ENCODE measurements at places on chromosomes 3 and 15.

DNA sequence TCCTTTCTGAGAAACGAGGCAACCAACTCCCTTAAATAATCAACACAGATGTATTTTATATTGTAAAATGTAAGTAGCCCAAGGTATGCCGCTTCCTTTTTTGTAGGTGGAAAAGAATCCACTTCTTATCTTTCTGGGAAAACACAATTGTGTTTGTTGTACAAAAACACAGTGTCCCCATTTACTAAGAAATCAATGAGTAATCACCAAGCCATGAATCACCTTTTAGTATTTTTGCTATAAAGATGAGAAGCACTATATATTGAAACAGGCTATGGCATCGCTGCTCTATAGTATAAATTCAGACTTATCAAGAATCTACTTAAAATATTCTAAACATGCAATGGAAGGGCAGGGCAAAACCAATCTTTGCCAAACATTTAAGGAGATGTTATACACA is 104.0 kb downstream of the TNIK start:
- no peak for DNase-seq

DNA sequence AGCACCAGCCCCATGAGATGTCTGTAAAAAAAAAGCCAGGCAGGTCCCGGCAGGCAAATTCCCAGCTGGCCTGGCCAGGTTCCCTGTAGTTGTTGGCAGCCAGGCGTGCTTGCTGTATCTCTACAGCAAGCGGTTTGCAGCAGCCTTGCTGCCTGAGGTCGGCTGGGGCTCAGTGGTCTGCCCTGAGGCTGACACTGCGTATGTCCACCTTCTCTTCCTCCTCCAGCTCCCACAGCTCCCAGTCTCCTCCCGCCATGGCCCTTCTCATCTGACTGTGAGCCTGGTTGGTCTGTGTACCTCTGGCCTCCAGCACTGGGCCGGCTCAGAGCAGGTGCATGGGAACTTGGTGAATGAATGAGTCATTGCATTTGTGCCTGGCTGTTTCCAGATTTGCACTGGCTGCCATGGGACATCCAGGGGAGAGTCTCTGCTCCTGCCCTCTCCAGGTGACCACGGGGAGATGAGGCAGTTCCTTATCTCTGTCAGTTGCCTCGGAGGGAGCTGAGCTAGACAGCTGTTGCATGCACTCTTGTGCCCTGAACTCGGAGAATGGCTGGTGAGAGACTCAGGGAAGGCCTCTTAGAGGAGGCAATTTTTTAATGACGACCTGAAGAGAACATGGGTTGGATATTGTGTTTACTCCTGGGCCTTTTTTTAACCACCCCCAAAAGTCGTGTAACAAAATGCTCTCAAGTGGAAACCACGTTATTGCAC is 43.0 kb downstream of the SPSB4 start:
- no peak for DNase-seq

DNA sequence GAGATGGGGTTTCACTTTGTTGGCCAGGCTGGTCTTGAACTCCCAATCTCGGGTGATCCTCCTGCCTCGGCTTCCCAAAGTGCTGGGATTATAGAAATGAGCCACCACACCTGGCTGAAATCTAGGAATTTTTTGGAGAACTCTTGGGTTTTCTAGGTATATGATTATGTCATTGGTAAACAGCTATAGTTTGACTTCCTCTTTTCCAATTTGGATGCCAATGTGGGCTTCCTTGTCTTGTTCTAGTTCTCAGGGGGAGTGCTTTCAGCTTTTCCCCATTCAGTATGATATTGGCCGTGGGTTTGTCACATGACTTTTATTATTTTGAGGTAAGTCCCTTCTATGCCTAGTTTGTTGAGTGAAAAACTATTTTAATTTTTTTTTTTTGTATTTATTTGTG is 17.9 kb downstream of the KCNMB3 start:
- DNase-seq: no peak

GRCh38 chr3:45041666-45042065 is 15.6 kb downstream of the CLEC3B start:
- DNase-seq: no peak

GRCh38 chr3:81841540-81841939 is 80.1 kb upstream of the GBE1 start:
- DNase-seq: no peak

- no peak for DNase-seq
Measured at GRCh38 chr15:45869034-45869668, 234.3 kb downstream of the SQOR start.

DNA sequence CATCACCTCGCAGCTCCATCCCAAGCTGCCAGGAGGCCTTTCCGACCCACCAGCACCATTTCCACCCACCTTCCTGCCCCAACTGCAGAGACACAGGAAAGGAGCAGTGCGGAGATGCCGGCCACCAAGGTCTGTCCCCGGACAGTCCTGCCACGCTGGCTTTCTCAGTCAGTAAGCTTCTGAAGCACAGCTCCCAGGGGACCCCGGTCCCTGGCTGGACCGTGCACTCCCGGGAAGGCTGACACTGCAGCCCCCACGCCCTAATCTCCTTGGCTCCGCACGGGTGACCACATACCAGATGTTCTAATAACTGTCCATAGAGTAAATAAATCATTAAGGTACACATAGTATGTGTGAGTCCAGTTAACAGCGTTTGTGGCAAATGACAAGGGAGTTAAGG is 73.5 kb downstream of the VGLL4 start:
- DNase-seq: no peak

DNA sequence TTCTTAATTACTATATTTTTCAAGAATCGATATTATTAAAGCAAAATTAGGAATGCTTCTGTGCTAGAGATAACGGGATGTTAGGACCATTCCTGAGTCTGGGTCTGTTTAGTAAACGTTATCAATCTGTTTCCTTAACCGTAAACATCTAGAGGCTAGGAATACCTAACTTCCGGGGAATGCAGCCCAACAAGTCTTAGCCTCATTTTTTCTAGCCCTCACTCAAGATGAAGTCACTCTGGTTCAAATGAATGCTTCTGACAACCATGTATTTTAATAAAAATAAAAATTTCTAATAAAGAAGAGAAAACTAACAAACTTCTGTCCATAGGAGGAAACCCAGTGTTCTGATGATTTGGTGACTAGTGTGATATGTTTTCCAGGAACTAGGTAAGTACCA is 11.1 kb upstream of the SELENOK start:
- DNase-seq: no peak

DNA sequence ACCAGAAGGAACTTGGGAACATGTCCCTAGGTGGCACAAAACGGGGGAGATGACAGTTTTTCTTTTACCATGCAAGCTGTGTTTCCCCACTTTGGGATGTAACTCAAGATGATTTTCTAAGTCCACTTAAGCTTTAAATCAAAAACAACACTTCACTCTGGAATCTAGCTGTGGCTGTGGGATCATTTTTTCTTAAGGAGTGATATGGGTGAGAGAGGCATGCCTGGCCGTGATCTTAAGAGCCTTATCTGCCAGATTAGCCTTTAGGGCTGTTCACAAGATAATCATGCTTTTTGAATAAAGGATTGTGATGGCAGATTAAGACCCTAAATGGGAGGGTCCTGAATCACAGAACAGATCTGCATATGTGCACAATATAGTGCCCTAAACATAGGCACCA is 384.8 kb upstream of the SEMA6D start:
- no peak for DNase-seq

DNA sequence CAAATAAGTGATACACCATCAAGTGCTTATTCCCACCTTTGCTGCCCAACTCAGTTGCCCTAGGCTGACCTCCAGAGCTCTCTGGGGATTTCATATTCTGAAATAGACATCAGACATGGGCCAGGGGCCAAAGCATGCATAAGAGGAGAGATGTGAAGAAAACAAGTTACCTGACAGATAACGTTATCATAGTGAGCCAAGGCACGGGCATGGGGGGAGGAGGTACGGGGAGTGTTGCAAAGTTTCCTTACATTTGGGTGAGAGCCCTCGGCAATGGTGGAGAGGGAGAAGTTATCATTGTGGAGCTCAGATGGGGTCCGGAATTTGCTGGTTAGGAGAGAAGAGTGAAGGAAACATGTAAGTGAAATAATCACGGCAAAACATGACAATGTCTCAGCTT is 9.8 kb downstream of the CSPG5 start:
- DNase-seq: no peak

- no peak for DNase-seq
Measured at GRCh38 chr3:42292009-42292408, 26.0 kb upstream of the CCK start.

GRCh38 chr3:10238345-10239183 is 9.7 kb upstream of the TATDN2 start:
- DNase-seq: no peak

GRCh38 chr3:23112491-23112890 is 90.6 kb upstream of the UBE2E2 start:
- DNase-seq: no peak

Data from activated CD8-positive, alpha-beta memory T cell treated with anti-CD3 and anti-CD28 coated beads for 48 hours (primary cell).